ENCODE measurements at places on chromosomes 5 and 9.

DNA sequence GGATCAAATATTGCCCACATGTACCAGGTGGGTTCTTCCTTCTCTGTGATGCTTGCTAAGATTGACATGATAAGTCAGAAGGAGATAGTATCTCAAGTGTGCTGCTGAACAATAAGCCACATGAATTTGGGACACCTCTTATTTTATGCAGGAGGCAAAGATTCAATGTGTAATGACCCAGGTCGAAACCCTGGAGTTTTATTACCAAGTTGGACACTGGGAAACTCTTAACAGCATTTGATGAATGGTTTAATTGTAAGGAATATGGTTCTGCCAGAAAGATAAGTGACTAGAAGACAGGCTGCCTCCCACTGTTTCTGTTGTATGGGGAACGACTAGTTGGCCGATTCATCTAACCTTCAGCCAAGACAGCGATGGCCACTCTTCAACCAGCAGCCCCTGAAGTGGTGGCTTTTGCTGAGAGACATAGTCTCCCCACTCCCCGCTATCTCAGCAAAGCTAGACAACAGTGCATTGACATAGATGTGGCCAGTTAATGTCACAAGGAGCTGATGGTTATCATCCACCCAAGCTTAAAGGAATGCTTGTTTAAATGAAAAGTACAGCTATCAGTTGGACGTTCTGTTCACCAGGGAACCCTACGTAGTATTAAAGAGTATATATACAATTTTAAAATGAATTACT lies 407.7 kb downstream of the KDM4C start:
- no peak for DNase-seq

- no peak for DNase-seq
Observed at GRCh38 chr9:116797276-116797675, 110.2 kb downstream of the TRIM32 start.

- no peak for DNase-seq
Observed at GRCh38 chr5:181107699-181108098, 23.3 kb downstream of the OR2V1 start.

GRCh38 chr5:151270599-151270998 lies 17.6 kb downstream of the GM2A start:
- no peak for DNase-seq

- no peak for DNase-seq
Observed at GRCh38 chr9:101591787-101592446, 2.9 kb downstream of the PPP3R2 start.

GRCh38 chr5:57303985-57304384 lies 130.1 kb downstream of the GPBP1 start:
- no peak for DNase-seq

- no peak for DNase-seq
Observed at GRCh38 chr5:169632946-169633345, 4.1 kb upstream of the DOCK2 start.

GRCh38 chr5:52531105-52531504 lies 256.6 kb upstream of the ITGA1 start:
- DNase-seq = no peak

DNA sequence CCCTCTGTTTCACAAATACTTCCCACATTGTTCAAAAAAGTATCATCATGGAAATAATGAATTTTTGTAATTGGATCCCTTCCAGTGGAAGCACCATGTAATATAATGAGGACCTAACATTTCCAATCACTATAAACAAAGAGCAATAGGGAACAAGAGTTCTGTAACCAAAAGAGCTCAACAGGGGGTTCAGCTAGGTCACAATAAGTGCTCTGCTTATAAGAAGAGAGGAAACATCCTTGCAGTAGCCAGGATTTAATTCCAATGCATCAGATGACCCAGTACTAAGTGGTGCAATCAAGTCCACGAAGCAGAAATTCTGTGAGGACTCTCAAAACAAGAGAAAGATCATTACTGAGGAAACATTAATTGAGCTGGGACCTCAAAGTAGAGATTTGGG lies 5.9 kb downstream of the SERINC5 start:
- no peak for DNase-seq

DNA sequence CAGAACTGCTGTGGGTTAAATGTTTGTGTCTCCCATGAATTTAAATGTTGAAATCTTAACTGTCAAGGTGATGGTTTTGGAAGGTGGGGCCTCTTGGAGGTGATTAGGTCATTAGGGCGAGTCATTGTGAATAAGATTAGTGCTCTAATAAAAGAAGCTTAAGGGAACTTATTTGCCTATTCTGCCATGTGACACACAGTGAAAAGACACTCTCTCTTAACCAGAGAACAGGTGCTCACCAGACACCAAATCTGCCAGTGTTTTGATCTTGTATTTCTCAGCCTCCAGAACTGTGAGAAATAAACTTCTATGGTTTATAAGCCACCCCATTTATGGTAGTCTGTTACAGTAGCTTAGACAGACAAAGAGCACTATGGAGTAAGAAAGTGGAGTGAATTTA lies 117.9 kb upstream of the SV2C start:
- DNase-seq = no peak
